ENCODE measurements at places on chromosomes 16 and 17.

- DNase-seq: no peak
These were observed 7.6 kb downstream of the MYO18A start for GRCh38 chr17:29172589-29172988.

DNA sequence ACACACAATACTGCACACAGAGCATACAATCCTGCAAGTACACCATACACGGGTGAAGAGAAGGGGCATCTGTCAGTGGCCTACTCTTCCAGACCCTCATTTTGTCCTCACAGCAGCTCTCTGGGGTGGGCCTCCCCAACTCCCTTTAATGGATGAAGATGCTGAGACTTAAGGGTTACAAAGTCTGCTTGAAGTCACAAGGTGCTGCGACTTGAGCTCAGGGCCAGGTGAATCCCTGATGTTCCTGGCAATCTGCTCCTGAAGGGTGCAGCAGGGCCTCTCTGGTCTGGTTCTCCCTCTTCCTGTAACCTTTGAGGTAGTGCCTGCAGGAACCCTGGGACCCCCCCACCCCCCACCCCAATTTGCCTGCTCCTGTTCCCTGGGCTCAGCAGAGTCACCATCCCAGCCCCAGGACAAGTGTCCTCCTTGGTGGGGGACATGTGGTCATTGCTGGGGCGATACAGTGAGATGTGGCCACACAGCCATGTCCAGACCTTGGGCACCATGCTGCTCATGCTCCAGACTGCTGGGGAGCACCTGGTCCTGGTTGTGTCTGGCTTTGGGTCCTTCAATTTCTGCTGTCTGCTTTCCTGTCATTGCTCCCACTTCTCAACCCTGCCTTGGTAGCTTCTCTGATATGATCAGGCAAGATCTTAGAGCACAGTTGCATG, 107.5 kb downstream of the METRNL start:
- no peak for DNase-seq

DNA sequence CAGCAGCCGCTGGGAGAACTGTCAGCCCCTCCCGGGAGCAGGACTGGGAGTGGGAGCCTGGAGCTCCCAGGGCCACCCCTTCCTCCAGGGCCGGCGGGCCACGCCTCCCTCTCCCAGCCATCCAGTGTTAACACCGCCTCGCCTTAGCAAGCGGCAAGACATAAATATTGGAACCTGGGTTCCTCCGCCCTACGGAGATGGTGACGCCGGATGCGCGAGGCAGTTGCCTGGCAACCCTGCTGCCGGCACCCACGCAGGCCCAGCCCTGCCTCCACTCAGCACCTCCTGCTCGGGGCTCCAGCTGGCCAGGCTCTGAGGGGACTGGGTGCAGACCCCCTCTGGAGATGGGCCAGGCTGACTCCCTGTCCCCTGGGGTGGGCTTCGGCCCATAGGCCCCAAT, 27.4 kb upstream of the CACNA1H start:
- DNase-seq: no peak

GRCh38 chr16:10846213-10846998, 27.8 kb upstream of the TVP23A start:
- DNase-seq: no peak

GRCh38 chr16:4765511-4766474, 1.2 kb downstream of the ZNF500 start:
- DNase-seq: no peak

DNA sequence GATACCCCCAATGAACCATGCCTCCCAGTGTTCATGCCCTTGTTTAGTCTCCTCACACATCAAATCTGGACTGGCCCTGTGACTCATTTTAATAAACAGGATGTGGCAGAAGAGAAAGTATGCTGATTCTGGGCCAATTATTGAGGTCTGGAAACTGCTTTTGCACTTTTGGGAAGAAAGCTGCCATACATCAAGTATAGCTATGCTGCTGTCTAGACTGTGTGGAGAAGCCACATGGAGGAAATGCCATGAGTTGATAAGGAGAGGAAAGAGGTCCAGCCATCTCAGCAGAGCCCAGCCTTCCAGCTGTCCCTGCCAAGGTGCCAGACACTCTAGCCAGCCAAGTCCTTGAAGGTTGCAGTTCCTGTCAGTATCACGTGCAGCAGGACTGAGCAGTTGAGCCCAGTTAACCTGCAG, 16.7 kb downstream of the RPRML start:
- no peak for DNase-seq

DNA sequence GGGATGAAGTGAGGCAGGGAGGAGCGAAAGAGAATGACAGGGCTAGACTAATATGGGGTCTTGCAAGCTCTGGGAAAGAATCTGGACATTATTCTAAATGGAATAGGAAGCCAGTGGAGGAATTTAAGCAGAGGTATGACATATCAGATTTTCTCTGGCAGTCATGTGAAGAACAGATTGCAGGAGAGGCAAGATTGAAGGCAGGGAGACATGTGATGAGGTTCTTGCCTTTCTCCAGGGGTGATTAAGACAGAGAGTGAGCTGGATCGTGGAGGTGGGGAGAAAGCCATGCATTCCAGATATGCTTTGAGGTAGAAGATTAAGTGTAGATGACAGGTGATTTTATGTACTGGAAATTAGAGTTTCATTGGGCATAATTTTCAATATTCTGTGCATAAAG, 4.3 kb upstream of the THAP11 start:
- DNase-seq: no peak

GRCh38 chr17:51103050-51103449, 17.6 kb downstream of the SPAG9 start:
- DNase-seq: no peak

- DNase-seq: no peak
These were observed 43.8 kb upstream of the NDRG4 start for GRCh38 chr16:58456193-58456592.

DNA sequence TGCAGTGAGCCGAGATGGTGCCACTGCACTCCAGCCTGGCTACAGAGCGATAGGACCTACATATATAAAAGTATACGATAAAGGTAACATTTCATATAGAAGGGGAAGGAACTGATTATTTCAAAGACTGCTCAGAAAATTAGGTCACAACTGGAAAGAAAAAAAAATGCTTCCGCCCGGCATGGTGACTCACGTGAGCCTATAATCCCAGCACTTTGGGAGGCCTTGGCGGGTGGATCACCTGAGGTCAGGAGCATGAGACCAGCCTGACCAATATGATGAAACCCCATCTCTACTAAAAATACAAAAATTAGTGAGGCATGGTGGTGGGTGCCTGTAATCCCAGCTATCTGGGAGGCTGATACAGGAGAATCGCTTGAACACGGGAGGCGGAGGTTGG, 7.8 kb downstream of the TEX14 start:
- no peak for DNase-seq

GRCh38 chr16:69881141-69881540, 70.0 kb upstream of the CLEC18A start:
- no peak for DNase-seq
